ENCODE measurements at places on chromosomes 1 and 21. TPM values are rescaled to one million over a fixed set of nuclear protein-coding genes. Genes with fewer than 3 reads are reported as not detected.

- no peaks in the 10 kb centered on the region for H3K4me1 ChIP-seq
- H3K27ac ChIP-seq, result no peak overlapping the region
- DNase-seq, result no peak
- H3K27me3 ChIP-seq, result no peaks in the 10 kb centered on the region
Measured at GRCh38 chr1:214660190-214660589, 57.2 kb downstream of the CENPF start.

GRCh38 chr1:167950569-167950968, 13.7 kb upstream of the MPC2 start:
- no peak for DNase-seq
- H3K27me3 ChIP-seq, result no peaks in the 10 kb centered on the region
- no peak overlapping the region for H3K4me3 ChIP-seq
- no peak overlapping the region for H3K27ac ChIP-seq

GRCh38 chr1:90851711-90852050, 134.6 kb upstream of the BARHL2 start:
- no peaks in the 10 kb centered on the region for H3K27me3 ChIP-seq
- H3K36me3 ChIP-seq, result no peaks in the 10 kb centered on the region
- H3K4me3 ChIP-seq, result peak overlapping the region; percentile 92

GRCh38 chr1:209109001-209109785, 474.3 kb upstream of the CAMK1G start:
- no peaks in the 10 kb centered on the region for H3K27me3 ChIP-seq
- DNase-seq, result no peak
- H3K27ac ChIP-seq, result no peak overlapping the region
- H3K4me3 ChIP-seq, result no peak overlapping the region
- H3K36me3 ChIP-seq, result no peaks in the 10 kb centered on the region

The SHISAL2A gene
- not detected for total RNA-seq

The THEM5 gene
- total RNA-seq, result 0.25 TPM

The PPIAL4G gene
- total RNA-seq, result not detected

The FOXO6 gene
- 11.9 TPM for total RNA-seq

The LCE1F gene
- not detected for total RNA-seq
